ENCODE measurements at places on chromosomes 3 and 15.

DNA sequence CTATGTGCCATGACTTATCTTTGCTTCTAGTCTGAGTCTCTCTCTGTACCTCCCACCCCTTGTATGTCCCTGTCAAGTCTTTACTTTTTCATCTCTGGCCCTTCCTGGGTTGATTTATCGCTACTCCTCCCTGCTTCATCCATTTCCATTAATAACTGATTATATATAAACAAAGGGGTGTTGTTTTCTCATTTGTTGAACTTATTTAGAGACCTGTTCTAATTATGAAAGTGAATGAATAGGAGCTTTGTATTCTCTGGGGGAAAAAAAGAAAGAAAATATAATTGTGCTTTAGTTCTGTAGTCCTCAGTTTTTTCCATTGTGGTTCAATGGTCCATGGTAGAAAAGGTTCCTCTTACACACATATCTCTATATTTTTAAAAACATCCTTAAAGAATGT lies 328.9 kb upstream of the PPP2R3A start:
- no peak for DNase-seq

DNA sequence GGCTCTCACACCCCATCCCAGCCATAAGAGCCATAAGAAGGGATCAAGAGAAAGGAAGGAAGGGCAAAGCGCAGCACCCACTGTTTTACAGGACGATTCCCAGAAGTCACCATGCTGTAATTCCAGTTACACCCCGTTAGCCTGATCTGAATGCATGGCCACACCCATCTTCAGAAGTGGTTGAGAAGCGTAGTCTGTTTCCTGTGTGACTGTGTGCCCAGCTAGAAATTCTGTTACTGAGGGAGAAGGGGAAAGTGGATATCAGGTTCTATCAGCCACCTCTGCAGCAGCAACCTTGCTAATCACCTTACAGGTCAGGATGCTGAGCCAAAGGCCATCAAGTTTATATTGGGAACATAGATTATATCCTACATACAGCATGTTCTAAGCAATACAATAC lies 260.0 kb downstream of the ABHD5 start:
- no peak for DNase-seq

GRCh38 chr3:16529264-16529663 lies 15.8 kb upstream of the RFTN1 start:
- DNase-seq = no peak

DNA sequence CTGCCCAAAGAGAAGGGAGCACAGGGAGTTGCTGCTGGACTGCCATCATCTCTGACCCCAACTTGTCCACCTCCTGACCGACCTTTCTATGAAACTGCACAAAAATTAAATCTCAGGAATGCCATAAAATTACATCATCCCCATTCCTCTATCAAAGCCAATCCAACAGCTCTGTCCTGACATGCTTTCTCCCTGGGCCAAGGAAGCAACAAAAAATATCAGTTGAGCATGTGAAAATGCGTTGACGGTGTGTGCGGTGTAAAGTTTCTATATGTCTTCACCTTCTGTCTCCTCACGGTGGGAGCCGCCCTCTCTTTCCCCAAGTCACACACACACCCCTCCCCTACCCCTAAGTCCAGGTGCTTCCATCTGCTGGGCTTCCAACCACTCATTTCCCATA lies 3.6 kb upstream of the ZNF774 start:
- no peak for DNase-seq

- DNase-seq = no peak
Measured at GRCh38 chr15:39714251-39714650, 68.4 kb downstream of the FSIP1 start.

DNA sequence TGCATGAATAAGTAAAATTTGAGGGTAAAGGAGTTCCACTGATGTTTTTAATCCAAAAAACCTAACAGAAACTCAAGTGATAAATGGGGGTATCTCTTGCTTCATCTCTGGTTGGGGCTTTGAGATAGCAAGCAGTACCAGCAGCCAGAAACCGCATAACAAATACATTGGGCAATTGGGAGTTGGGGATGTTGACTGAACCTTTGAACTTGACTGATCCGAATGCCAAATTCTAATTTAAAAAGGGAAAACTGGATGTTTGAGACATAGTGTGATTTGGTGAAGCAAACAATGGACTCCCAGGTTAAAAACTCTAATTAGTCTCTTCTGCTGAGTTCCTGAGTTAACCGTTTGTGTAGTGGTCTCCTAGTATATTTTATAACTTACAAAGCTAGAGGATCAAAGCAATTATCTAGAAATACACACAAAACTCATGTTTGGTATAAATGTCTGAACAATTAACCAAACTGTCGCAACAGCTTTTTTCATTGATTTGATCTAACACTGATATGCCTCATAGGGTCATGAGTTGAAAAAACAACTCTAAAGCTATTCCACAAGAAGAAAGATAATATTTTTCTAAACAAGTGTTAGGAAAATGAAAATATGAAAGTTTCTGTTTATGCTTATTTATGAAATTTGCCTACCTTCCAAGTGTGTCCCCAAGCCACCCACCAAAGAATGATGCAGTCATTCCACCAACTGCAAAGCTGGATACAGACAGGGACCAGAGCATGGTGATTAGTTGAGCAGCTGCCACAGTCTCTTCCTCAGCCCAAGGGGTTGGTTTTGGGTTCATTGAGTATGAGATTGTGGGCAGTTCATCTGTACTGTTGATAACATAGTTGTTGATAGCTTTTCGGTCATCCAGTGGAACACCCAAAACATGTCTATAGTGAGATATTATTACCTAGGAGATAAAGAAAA lies 12.4 kb downstream of the SLC2A2 start:
- DNase-seq = no peak

- no peak for DNase-seq
Measured at GRCh38 chr3:72031581-72031980, 246.6 kb upstream of the PROK2 start.

GRCh38 chr15:80163217-80163616 lies 10.4 kb downstream of the FAH start:
- DNase-seq = no peak

- no peak for DNase-seq
Measured at GRCh38 chr15:70875001-70875782, 17.0 kb downstream of the THAP10 start.

DNA sequence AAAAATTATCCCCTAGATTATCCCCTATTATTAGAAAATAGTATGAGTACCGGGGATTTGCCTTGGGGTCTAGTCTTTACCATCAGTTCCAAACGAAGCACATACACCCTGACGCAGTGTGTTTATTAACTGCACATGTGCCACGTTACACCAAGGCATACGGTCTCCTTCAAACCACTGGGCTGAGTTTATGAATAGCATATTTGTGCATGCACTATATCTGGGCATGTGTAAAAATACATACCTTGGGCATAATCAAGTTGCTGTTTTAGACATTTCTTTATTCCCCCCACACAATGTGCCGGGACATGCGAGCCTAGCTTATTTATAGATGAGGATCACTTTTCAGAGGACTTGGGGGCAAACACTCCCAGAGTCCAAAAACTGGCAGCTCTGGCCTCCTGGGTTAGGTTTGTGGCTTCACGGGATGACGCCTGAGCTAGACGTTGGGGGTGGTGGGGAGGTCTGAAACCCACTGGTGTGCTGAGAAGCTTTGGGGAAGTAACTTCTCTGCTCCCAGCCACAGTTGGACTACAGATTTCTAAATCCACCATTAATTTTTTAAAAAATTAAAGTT lies 16.2 kb downstream of the IGDCC4 start:
- DNase-seq = no peak

DNA sequence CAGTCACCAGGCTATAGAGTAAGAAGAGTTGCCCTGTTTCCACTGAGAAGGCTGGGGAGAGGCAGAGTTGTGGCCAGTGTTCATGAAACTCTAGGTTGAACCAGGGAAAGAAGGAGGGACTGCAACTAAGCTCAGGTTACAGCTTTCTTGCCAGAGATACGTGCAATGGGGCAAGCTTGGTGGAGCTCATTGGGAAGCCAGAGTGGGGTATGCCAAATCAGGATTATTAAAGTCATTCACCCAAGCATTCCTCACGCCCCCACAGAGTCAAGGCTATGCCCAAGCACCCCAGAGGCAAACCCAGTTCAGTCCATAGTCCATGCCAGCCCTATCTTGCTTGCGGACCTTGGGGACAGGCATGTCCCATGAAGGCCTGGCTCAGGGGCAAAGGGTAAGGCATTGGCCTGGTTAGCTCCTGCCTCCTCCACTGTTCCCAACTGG lies 17.6 kb downstream of the SLC6A20 start:
- DNase-seq = no peak

DNA sequence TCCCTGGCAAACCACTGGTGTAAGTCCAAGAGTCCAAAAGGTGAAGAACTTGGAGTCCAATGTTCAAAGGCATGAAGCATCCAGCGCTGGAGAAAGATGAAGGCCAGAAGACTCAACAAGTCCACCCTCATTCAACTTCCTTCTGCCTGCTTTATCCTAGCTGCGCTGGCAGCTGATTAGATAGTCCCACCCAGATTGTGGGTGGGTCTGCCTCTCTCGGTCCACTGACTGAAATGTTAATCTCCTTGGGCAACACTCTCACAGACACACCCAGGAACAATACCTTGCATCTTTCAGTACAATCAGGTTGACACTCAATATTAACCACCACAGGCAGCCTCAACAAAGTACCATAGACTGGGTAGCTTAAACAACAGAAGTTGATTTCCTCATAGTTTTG lies 245.9 kb upstream of the IGF1R start:
- DNase-seq = no peak

DNA sequence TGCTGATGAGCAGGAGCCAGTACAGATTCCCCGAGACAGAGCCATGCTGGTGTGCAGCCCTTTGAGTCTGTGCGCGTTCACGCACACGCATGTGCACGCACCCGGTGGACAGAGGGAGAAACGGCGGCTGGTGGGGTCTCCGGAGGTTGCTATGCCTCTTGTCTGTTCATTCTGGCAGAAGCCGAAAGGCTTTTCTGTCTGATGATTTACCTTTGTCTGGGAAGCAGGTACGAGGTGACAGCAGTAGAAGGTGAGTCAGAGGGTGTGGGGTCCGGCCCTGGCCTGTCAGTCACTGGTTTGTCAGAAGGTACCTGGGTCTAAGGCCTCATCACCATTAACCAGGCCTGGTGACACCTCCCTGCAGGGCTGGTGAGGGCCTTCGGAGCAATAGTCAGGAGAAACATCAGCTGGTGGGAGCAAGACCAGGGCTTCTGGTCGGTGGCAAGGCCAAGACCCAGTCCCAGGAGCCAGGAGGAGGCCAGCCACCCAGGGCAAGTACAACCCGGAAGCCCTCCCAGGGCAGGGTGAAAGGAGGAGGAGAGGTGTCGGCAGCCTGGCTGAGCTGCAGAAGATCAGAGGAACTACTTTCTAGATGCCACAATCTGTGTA lies 7.5 kb downstream of the PCSK6 start:
- no peak for DNase-seq

GRCh38 chr3:2603692-2604289 lies 505.1 kb downstream of the CNTN4 start:
- no peak for DNase-seq

DNA sequence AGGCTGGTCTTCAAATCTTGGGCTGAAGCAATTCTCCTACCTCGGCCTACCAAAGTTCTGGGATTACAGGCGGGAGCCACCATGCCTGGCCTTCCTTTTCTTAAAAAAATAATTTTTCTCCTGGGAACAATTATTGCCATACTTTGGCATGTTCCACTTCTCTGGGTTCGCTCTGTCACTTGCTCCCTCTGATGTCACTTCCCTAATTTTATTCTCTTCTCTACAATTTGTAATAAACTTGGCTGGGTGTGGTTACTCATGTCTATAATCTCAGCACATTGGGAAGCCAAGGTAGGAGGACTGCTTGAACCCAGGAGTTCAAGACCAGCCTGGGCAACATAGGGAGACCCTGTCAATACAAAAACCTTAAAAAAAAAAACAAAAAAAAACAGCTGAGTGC lies 6.1 kb upstream of the IMPDH2 start:
- no peak for DNase-seq

Data from BJ (cell line).